ENCODE measurements at places on chromosomes 4 and X.

DNA sequence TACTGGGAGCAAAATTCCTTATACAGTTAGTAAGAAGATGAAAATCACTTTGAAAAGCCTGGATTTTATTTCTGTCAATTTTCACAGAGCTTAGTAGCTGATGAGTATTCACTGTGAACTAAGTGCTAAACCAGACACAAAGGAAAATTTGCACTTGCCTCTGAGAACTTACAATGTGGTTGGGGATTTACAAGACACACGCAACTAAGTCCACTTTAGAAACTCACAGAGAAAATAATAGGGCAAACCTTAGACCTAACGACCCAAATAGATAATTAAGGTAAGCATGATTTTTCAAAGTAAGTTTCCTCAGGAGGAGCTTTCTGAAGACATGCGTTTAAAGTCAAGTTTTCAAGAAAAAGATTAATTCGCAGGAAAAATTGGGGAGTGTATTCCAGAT is 708.9 kb downstream of the ADGRL3 start:
- DNase-seq, result no peak

DNA sequence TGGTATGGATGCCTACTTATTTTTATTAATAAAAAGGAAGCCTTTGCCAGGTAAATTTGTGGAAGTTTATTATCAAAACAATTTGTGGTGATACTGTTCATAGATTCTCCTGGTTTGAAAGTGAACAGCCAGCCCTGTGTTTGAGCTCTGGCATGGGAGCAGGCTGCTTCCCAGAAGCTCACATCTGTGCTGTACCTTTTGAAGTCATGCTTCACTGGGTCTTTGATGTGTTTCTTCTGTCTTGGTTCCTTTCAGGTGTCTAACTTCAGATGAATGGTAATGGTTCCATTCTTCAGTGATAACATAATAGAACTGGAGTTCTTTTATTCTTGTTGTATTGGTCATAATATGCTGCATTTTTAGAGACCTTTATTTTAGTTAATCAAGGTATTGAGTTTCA is 85.5 kb downstream of the BMPR1B start:
- DNase-seq, result no peak

DNA sequence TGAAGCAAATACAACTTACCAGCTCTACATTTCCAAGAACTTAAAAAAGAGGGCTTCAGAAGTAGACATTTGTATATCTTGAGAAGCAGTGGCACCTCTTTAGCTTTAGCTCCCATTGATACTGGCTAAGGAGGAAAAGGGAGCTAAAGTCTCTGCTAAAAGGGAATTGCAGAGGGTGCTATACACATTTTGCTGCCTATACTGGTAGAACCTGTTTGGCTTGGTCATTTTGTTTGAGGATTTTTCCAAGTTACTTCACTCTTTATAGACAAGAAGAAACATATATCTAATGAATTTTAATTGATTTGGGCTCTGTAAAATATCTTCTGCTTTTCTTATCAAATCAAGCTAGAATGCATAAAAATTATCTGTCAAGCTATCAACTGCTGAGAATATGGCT is 11.8 kb downstream of the PAPSS1 start:
- no peak for DNase-seq

DNA sequence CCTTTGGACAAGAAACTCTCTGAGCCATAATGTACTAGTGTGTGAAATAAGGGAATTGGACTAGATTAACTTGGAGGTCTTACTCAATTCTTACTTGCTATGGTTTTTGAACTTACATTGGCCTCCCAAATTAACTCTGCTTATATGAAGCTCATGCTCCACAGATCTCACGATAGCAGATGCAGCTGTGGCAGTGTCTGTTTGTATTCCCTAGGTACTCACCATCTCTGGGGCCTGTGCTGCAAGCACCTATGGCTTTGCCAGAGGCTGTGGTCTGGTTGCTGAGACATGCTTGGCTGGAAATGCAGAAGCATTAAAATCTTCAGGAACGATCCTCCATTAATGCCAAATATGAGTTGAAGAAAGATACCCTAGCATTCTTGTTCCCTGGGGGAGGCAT is 112.8 kb downstream of the MSL3 start:
- no peak for DNase-seq

- no peak for DNase-seq
Observed at GRCh38 chr4:168717847-168718246, 221.0 kb downstream of the PALLD start.

GRCh38 chr4:34619531-34620162 is 1624.7 kb downstream of the ARAP2 start:
- no peak for DNase-seq

DNA sequence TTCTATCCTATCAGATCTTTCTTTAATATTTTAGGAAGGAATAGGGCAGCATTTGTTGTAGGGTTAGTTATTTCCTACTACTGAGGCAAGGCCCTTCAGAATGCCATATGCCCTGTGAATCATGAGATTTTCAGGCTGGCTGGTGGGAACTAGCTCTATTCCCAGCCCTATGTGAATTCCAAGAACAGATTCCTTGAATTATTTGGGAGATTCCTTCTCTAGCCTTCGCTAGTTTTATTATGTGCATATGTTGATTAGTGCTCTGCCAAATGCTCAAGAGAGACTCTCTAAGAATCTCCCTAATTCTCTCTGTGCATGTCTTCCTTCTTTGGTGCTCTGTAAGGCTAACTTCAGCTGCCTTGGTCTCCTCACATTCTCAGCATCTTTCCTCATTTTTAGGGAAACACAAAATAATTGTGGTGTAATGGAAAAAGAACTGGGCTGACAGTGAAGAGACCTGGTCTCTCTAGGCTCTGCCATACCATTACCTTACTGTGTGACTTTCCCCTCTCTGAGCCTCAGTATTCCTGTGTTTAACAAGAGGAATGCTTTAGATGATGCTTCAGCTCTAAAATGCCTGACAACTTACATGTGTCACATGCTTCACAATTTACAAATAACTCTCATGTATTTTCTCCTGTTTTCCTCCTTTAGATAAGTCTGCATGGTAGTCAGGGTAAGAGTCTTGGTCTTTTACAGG is 79.7 kb downstream of the VMA21 start:
- no peak for DNase-seq

DNA sequence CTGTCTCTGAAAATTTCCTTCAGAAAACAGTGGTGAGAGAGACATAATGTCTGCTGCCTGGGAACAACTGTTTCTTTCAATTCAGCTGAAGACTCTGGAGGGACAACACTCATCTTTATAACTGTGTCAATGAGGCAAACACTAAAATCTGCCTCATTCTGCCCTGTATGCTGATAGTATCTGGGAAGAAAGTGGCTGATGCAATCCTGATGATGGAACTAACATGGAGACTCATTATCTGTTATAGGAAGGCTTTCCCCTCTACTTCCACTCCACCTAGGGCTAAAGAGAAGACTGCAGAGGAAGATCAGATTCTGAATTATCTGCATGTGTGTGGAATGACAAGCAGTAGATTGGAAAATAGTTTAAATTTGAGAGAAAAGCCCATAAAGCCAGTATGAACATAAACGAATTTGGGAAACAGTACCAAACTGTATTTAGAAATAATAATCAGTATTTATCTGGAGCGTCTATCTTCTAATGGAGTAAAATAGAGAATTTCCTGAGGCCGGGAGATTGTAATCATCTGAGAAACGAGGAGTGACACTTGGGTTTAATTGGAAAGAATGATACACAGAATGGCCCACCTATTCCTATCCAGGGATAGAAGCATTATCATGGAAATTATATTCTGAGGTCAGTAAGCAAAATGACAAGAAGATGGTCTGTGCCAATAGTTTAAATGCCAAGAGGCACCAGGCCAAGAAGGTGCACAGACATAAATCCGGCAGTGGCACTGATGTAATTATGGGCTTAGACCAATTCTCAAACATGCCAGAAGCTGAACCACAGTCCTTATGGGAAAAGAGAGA is 85.4 kb downstream of the SHISA3 start:
- DNase-seq, result no peak

DNA sequence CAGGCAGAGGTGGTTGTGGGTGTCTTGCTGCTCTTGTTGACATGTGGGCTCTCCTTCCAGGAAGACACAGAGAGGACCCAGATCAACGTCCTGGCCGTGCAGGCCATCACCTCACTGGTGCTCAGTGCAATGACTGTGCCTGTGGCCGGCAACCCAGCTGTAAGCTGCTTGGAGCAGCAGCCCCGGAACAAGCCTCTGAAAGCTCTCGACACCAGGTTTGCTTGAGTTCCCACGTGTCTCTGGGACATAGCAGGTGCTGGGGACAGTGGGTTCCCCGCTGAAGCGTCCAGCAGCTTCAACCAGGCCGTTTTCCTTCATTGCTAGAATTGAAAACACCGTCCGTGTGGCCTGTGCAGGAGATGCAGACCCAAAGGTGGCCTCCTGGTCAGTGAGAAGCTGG is 25.6 kb upstream of the MSANTD1 start:
- DNase-seq, result no peak

GRCh38 chr4:9904976-9905587 is 116.2 kb downstream of the SLC2A9 start:
- no peak for DNase-seq

DNA sequence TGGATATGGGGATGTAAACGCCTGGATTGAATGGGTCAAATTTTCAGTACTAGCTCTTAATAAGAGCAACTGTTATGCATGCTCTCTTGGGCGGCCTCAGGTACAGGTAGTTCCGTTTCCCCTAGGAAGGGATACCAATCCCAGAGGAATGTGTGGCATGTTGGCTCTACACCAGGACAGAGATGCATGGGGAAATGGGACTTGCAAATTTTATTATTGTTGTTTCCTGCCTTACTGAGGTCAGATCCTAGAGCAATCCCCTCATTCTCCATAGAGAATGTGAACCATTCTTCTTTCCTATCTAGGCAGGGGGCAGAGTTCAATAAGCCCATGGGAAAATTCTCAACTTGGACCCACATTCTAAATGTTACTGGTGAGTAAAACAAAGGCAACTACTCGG is 361.8 kb upstream of the FGF16 start:
- DNase-seq, result no peak

DNA sequence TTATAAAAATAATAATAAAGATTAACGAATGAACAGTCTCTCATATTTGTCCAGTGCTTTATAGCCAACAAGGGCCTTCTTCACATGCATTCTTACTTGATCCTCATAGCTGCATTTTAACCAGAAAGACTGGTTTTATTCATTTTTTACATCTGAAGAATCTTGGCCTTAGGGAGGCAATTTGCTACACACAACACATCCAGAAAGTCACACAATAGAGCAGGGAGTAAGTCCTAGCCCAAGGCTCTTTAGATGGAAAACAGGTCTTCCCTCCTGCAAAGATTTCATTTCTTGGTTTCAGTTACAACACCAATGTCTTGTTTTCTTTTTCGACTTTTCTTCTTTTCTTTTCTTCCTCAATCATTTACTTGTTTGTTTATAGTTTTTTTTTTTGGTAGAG is 13.0 kb upstream of the C1GALT1C1 start:
- no peak for DNase-seq

GRCh38 chr4:26682436-26682835 is 98.6 kb downstream of the TBC1D19 start:
- DNase-seq, result no peak

GRCh38 chrX:103056902-103057301 is 7.1 kb downstream of the BEX1 start:
- no peak for DNase-seq

- no peak for DNase-seq
Observed at GRCh38 chr4:152279234-152279566, 256.7 kb downstream of the FBXW7 start.

DNA sequence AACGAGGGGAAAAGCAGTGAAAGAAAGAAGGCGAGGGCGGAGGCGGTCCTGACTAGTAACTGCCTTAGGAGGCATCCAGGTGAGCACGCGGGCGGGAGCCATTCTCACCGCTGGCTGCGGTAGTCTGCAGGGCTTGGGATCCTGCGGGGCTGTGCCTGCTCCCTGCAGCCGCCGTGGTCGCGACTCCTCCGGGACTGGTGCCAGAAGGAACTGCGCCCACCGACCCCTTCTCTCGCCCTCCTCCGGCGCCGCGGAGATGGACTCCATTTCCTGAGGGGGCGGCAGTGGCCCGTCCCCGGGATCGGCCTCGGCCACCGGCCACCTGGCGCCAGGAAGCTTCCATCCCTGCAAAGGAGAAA is 543 bp downstream of the NFXL1 start:
- no peak for DNase-seq

DNA sequence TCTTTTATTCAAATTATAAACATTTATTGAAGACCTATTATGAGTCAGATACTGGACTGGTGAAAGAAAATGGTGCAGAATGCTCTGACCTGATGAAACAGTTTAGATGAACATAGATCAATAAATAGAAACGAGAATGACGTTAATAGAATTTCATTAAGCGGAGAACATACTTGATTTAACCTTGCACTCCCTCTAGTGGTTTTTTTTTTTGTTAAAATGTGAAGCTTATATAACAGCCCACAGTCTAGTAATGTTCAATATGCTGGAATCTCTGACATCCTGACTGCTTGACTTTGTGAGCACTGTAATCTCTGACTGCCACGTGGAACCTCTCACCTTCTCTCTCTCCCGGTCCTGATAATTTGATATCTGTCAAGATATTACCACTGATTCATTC is 32.3 kb downstream of the HDAC8 start:
- no peak for DNase-seq

- no peak for DNase-seq
Observed at GRCh38 chrX:9122519-9123245, 88.8 kb upstream of the FAM9B start.

DNA sequence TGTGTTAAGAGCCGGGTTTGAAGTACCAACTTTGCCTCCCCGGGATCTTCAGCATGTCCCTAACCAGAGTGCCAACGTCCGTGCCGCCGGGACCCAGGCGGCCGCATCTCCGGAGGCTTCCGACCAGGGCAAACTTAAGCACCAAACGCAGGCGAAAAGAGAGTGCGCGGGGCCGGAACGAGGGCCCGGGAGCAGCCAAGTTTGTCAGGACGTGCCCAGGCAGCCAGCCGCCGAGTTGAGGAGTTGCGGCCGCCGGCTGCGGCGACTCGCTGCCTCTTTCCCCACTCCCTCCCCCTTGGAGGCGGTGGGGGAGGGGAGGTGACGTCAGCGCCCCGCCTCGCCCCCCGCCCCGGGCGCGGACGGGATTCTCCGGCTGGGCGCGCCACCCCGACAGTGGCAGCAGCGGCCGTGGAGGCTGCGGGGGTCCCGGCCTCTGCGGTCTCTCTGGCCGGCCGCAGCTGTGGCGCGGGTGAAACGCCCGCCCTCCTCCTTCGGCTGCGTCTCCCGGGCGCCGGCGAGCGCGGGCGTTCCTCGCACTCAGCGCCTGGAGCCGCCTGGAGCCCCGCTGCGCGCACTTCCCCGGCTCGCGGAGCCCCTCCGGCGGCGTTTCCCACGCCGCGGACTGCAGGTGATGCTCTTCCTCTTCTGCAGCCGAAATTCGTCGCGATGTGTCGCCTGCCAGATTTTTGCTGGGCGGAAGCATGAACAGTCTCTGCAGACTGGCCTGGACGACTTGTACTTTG is 2.9 kb upstream of the FAT1 start:
- no peak for DNase-seq

DNA sequence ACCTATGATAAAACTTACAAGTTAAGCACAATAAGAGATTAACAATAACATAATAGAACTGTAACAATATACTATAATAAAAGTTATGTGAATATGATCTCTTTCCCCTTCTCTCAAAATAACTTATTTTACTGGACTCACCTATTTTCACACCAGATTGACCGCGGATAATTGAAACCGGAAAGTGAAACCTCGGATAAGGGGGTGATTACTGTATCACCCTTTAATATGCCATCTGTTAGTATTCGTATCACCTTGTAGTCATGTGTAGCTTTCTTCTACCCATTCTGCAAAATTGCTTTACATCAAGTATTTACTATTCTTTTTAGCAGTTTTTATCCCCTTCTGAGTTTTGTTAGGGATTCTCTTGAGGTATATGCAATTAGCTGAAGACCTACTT is 1.8 kb downstream of the SPCS3 start:
- DNase-seq, result no peak

- DNase-seq, result no peak
Observed at GRCh38 chrX:42247241-42247640, 323.9 kb upstream of the CASK start.

GRCh38 chrX:67523002-67523681 is 20.7 kb upstream of the AR start:
- no peak for DNase-seq

All from stimulated activated CD8-positive, alpha-beta memory T cell treated with anti-CD3 and anti-CD28 coated beads, Interleukin-15, amount 100 ng/mL, for 4 hours (primary cell).